ENCODE measurements at places on chromosomes 16 and 17. TPM values are rescaled to one million over a fixed set of nuclear protein-coding genes. Genes with fewer than 3 reads are reported as not detected.

ATP2A1 gene
- 1.0 TPM for total RNA-seq

JPH3 gene
- total RNA-seq = not detected

TBC1D26 gene
- 0.18 TPM for total RNA-seq

HOXB8 gene
- 0.97 TPM for total RNA-seq

SLC6A2 gene
- total RNA-seq = not detected

SAMD14 gene
- 5.3 TPM for total RNA-seq

SEPTIN12 gene
- not detected for total RNA-seq

HEXIM1 gene
- total RNA-seq = 10.5 TPM

KRT20 gene
- total RNA-seq = not detected

ZG16 gene
- total RNA-seq = not detected

Measured in smooth muscle cell of the umbilical artery (primary cell).